Melanocyte of skin (primary cell): ENCODE measurements at places on chromosomes 16 and 17. TPM values are rescaled to one million over a fixed set of nuclear protein-coding genes. Genes with fewer than 3 reads are reported as not detected.

ST6GALNAC1 gene
- not detected in 2 replicates for total RNA-seq

SPATA32 gene
- total RNA-seq: not detected in 2 replicates

KRTAP4-1 gene
- total RNA-seq: not detected in 2 replicates

MMP2 gene
- 113 and 142 TPM in 2 replicates for total RNA-seq

OTOP2 gene
- total RNA-seq: not detected in 2 replicates

USH1G gene
- total RNA-seq: not detected in 2 replicates

HOXB8 gene
- total RNA-seq: 0.33 TPM in 1 of 2 replicates, not detected in the other

APOH gene
- total RNA-seq: not detected in 2 replicates

CDIP1 gene
- total RNA-seq: 14.1 and 18.9 TPM in 2 replicates

HOXB3 gene
- total RNA-seq: 2.3 and 4.0 TPM in 2 replicates

DHRS7C gene
- not detected in 2 replicates for total RNA-seq

KRTAP2-3 gene
- not detected in 2 replicates for total RNA-seq

CES5A gene
- under 0.01 TPM in 1 of 2 replicates, not detected in the other for total RNA-seq

DCXR gene
- total RNA-seq: 50.9 and 68.0 TPM in 2 replicates

CACNG5 gene
- total RNA-seq: not detected in 2 replicates

P2RX5 gene
- 1.3 TPM in 1 of 2 replicates, not detected in the other for total RNA-seq

AMDHD2 gene
- total RNA-seq: 141 and 149 TPM in 2 replicates

TMIGD1 gene
- total RNA-seq: not detected in 2 replicates

PRKCB gene
- 1.0 and 2.2 TPM in 2 replicates for total RNA-seq

NOS2 gene
- total RNA-seq: under 0.01 TPM in 2 replicates

KRT37 gene
- total RNA-seq: not detected in 2 replicates

C16orf89 gene
- total RNA-seq: not detected in 2 replicates

TLCD2 gene
- total RNA-seq: 1.4 and 2.2 TPM in 2 replicates

MRC2 gene
- 4.3 and 5.7 TPM in 2 replicates for total RNA-seq
